ENCODE measurements at places on chromosomes 16 and 17. TPM values are rescaled to one million over a fixed set of nuclear protein-coding genes. Genes with fewer than 3 reads are reported as not detected.

CES5A gene
- total RNA-seq: not detected

RASL10B gene
- 0.13 TPM for total RNA-seq

SLC6A2 gene
- total RNA-seq: not detected

SLC5A2 gene
- total RNA-seq: 0.16 TPM

CA5A gene
- not detected for total RNA-seq

KRTAP9-2 gene
- total RNA-seq: not detected

TNFRSF17 gene
- total RNA-seq: not detected

HGS gene
- 226 TPM for total RNA-seq

OR4D1 gene
- total RNA-seq: not detected

C1QL1 gene
- 30.0 TPM for total RNA-seq

HBA2 gene
- total RNA-seq: not detected

UNC13D gene
- 7.1 TPM for total RNA-seq

IGF2BP1 gene
- 58.9 TPM for total RNA-seq

MT1M gene
- total RNA-seq: not detected

SEZ6L2 gene
- total RNA-seq: 11.0 TPM

Data from A549 treated with ZK216348 at 1 μM for 4 hours (cell line).